ENCODE measurements at places on chromosomes 1 and 21. TPM values are rescaled to one million over a fixed set of nuclear protein-coding genes. Genes with fewer than 3 reads are reported as not detected.

GRCh38 chr1:245685111-245685810 lies 530.5 kb downstream of the KIF26B start:
- DNase-seq = no peak

Gene DNASE2B
- total RNA-seq = not detected

Gene PGLYRP3
- not detected for total RNA-seq

DNA sequence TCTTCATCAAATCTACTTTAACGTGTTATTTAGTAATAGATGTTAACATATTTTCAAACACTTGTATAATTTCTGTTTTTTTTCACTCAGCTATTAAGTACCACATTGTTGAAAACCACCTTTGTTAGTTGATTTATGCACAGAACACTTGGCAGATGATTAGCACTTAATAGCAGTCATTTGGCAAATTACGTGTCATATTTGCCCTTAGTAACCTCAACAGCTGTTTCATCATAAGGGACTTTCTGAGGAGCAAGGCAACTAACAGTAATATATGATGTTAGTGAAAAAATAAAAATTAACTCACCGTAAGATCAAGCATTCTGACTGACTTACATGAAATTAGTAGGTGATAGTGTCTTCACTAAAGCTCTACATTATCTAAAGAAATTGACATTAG lies 186.4 kb downstream of the HMCN1 start:
- no peak for DNase-seq

Measured in uterus (tissue), 4 donors.